Karpas-422 (cell line): ENCODE measurements at places on chromosomes 1 and 21.

DNA sequence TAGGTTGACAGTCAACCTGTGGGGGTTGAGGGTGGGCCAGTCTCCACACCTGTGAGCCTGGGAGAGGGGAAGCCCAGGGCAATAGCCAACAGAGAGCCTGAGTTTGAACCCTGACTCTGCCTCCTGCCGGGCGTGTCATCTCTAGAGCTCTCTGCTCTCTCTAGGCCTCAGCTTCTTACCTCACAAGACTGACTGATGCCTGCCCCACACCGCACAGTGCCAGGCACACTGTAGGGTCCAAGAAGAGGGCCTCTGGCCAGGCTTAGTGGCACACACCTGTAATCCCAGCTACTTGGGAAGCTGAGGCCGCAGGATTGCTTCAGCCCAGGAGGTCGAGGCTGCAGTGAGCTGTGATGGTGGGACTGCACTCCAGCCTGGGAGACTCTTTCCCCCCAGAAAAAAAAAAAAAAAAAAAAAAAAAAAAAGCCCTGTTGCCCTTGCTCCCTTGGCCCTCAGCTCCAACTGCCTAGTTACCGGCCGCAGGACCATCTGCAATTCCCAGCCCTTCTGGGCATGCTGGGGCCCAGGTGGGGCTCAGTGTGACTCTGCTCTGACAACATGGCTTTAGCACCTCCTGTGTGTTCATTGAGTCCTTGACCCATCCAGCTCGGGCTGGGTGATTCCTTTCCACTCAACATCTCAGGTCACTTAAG lies 25.1 kb downstream of the GRHL3 start:
- no peak overlapping the region for H3K27ac ChIP-seq
- H3K4me1 ChIP-seq = peaks cover 9% of the 10 kb centered on the region
- no peak for DNase-seq

DNA sequence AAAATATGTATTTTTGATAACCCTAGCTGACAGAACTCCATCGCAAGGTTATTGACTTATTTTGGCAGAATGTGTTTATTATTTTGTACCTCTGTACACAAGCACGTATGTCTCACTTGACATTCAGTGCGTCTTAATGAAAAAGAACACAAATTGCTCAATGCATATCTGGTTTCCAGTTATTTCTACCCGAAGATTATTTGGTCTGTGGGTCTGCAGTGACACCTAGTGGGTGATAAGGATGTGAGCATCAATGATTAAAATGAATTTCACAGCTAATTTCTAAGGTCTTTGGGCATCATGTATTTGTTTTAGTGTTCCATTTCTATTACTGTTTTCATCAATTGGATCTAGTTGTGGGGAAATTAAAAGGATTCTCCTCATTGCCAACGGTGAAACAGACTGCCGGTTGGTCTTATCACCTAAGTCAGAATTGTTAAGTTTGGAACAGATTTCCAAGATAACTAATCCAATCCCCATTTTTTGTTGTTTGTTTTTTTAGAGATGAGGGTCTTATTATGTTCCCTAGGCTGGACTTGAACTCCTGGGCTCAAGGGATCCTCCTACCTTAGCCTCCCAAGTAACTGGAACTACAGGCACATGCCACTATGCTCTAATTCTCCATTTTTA lies 13.9 kb downstream of the DDX20 start:
- H3K27me3 ChIP-seq = no peaks in the 10 kb centered on the region
- peaks cover 5% of the 10 kb centered on the region; the same call in 1 of the 2 replicates for H3K4me1 ChIP-seq
- no peak overlapping the region for H3K4me3 ChIP-seq
- H3K36me3 ChIP-seq = peaks cover 35% of the 10 kb centered on the region
- DNase-seq = peak; percentile 91

GRCh38 chr1:187817782-187818181 lies 989.0 kb downstream of the PLA2G4A start:
- no peaks in the 10 kb centered on the region for H3K4me1 ChIP-seq
- no peak overlapping the region for H3K27ac ChIP-seq
- H3K36me3 ChIP-seq = no peaks in the 10 kb centered on the region
- no peak overlapping the region for H3K4me3 ChIP-seq

DNA sequence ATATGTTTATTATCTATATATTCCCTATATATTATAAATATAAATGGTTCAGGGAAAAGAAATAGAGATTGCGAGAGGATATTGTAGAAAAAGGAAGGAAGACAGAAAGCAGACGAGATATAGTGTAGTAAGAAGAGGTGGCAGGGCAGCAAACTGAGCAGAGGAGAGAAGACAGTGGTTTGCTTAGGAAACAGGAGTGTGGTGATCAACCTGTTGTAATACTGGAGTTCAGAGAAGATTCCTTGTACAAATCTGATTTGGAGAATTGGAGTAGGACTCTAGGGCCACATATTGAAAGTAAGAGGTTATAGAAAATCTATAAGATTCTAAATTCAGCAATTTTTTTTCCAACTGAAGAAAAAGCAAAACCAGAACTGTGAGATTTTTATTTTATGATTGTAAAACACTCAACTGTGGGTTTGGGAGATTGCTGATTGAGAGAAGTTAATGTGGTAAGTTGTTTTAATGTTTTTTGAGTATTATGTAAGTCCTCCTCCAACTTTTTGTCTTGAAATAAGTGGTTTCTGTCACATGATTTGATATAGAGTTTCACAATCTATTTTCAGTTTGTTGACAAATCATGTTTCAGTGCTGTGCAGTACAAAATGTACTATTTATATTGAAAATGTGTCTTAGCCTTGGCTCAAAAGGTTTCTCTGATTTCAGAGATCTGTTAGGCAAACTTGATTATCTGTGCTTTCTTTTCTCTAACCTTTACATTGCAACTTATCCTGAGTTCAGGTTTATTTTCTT lies 9.6 kb upstream of the AMY2B start:
- no peak overlapping the region for H3K27ac ChIP-seq
- H3K36me3 ChIP-seq = no peaks in the 10 kb centered on the region
- no peaks in the 10 kb centered on the region for H3K27me3 ChIP-seq
- no peak for DNase-seq
- H3K4me1 ChIP-seq = no peaks in the 10 kb centered on the region

DNA sequence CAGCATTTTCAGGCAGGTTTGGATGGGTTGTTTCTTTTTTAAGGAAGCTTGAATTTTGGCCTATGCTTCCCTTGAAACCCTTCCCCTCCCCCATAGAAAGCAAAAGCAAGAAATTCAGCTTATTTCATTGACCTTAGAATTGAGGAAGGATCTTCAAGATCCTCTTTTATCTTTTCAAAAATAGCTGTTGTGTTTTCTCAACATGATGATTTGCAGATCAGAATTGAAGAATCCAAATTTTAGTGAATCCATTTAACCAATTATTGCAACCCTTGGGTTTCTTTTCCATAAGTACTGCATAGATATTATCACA lies 73.7 kb downstream of the LRRC8C start:
- peaks cover 13% of the 10 kb centered on the region for H3K4me1 ChIP-seq
- H3K27ac ChIP-seq = no peak overlapping the region
- no peaks in the 10 kb centered on the region for H3K36me3 ChIP-seq
- H3K27me3 ChIP-seq = no peaks in the 10 kb centered on the region
- no peak overlapping the region for H3K4me3 ChIP-seq
- DNase-seq = no peak

- DNase-seq = peak; percentile 0
- H3K36me3 ChIP-seq = no peaks in the 10 kb centered on the region
- H3K4me3 ChIP-seq = no peak overlapping the region
- H3K27me3 ChIP-seq = no peaks in the 10 kb centered on the region
- no peak overlapping the region for H3K27ac ChIP-seq
These were observed 5.5 kb upstream of the MTMR11 start for GRCh38 chr1:149942207-149942606.

- no peak overlapping the region for H3K4me3 ChIP-seq
- no peaks in the 10 kb centered on the region for H3K27me3 ChIP-seq
- no peak overlapping the region for H3K27ac ChIP-seq
- no peaks in the 10 kb centered on the region for H3K4me1 ChIP-seq
- H3K36me3 ChIP-seq = no peaks in the 10 kb centered on the region
These were observed 7.0 kb upstream of the SLC26A9 start for GRCh38 chr1:205950280-205950679.

- no peak overlapping the region for H3K4me3 ChIP-seq
- H3K27me3 ChIP-seq = no peaks in the 10 kb centered on the region
- H3K4me1 ChIP-seq = peaks cover 7% of the 10 kb centered on the region
- peaks cover 12% of the 10 kb centered on the region; the same call in 1 of the 2 replicates for H3K36me3 ChIP-seq
These were observed 23.0 kb downstream of the TATDN3 start for GRCh38 chr1:212814537-212815334.

DNA sequence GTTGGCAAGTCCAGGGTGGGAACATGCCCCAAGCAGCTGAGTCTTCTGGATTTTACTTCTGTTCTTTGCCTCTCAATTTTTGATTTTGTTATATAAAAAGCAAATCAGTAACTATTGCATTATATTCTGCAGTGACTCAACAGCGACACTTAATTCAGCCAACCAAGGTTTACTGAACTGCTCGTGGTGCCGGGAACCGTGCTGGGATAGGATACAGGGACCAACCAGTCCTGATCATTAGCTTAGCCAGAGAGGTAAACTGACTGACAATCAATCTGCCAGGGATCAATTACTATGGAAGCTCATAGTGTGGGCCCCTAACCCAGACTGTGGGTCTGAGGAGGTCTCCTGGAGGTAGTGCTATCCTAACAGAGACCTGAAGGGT lies 68.4 kb upstream of the ZNF281 start:
- H3K27me3 ChIP-seq = no peaks in the 10 kb centered on the region
- no peaks in the 10 kb centered on the region for H3K36me3 ChIP-seq
- H3K4me1 ChIP-seq = peaks cover 7% of the 10 kb centered on the region
- no peak for DNase-seq
- no peak overlapping the region for H3K4me3 ChIP-seq

DNA sequence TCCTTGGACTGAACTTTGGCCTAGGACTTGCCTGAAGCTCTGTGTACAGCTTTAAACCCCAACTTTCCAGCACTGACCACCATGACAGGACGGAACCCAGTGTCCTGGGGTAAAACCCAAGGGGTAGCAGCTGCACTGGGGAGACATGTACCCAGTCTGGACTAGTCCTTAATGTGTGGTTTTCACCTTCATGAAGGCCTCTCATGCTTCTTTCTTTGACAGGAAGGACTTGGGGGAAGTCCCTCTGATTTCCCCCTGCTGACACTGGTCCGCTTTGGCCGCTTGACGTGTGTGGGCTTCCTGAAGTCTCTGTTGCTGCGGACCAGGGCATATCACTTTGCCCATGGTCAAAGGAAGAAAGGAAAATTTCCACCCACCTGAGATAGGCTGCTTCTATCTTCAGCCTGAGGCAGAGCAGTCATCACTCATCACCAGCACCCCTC lies 66.3 kb upstream of the PRDX6 start:
- no peak for DNase-seq
- H3K36me3 ChIP-seq = no peaks in the 10 kb centered on the region
- no peak overlapping the region for H3K27ac ChIP-seq
- no peaks in the 10 kb centered on the region for H3K27me3 ChIP-seq

DNA sequence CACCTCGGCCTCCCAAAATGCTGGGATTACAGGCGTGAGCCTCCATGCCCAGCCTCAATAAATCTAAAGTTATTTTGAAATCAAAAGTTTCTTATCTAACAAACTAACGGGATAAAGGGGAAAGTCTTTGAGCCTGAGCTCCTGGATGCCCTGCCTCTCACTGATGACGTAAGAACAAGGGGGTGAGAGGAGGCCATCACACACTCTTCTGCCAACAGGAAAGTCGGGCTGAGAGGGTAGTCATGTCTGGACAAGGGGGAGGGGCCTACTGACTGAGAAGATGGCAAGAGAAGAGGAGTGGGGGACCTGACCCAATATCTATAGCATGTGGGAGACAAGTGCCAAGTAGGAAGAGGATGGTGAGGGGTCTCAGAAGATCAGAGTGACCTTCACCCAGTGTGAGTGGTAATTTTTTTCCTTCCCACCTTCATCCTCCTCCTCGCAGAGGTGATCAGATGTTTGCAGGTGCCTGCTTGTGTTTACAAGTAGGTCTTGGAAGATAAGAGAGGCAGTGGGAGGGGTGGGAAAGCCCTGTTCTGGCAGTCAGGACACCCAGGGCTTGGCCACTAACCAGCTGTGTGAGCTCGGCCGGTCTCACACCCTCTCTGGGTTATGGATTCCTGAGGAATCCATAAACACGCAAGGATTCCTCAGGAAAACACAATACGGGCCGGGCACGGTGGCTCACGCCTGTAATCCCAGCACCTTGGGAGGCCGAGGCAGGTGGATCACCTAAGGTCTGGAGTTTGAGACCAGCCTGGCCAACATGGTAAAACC lies 9.6 kb downstream of the UQCRHL start:
- H3K4me3 ChIP-seq = no peak overlapping the region
- no peak for DNase-seq
- H3K4me1 ChIP-seq = no peaks in the 10 kb centered on the region

DNA sequence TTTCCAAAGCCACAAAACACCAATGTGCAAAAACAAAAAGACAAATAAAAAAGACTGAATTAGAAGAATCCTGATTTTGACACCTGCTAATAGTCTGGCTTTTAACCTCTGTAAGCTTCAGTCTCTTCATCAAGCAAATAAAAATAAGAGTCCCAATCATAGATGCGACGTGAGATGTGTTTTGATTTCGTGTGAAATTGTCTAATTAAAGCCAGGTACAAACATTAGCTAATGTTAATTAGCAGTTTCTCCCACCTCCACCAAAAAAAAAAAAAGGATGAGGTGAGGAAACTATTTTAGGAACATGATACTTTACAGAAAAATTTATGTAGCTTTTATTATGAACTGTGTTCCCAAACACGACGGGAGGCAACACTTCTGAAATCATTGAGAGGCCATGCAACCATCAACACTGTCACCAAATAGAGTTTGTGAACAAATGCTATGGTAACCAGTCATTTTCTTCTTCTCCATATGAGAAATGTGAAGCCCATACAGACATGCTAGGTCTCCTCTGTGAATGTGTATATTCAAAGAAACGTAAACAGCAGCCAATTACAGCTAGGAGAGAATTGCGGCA lies 6.7 kb upstream of the EVI5 start:
- H3K36me3 ChIP-seq = no peaks in the 10 kb centered on the region
- H3K27ac ChIP-seq = no peak overlapping the region
- H3K4me1 ChIP-seq = no peaks in the 10 kb centered on the region
- DNase-seq = no peak
- no peak overlapping the region for H3K4me3 ChIP-seq

DNA sequence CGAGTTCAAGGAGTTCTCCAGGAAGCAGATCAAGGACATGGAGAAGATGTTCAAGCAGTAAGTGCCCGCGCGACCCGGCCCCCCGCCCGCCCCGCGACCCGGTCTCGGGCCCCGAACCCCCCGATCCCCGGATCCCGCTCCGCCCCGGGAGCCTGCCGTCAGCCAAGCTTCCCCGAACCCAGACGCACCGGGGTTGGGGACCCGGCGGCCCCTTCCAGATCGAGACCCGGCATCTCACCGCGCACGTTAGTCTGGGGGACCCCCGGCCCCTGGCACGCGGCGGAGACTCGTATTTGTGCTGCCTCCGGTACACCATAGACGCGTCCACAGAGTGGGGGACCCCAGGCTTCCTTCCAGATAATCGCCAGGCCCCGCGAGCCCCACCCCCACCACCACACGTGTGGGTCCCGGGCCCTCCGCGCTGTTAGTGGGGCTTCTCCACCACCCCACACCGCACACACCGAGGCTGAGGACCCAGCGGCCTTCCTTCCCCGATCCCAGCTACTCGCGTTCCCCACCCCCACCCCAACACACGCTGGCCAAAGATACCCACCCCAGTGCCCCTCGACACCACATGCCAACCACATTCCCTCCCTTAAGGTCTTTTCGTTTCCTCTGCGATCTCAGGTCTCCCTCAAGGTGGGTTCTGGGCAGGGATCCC lies 665 bp downstream of the EFHD2 start:
- no peaks in the 10 kb centered on the region for H3K27me3 ChIP-seq
- H3K36me3 ChIP-seq = peaks cover 9% of the 10 kb centered on the region; the same call in 1 of the 2 replicates
- H3K4me1 ChIP-seq = peaks cover 21% of the 10 kb centered on the region
- H3K27ac ChIP-seq = peak overlapping the region; percentile 51
- DNase-seq = peak; percentile 73
